ENCODE measurements at places on chromosomes 6 and 20.

DNA sequence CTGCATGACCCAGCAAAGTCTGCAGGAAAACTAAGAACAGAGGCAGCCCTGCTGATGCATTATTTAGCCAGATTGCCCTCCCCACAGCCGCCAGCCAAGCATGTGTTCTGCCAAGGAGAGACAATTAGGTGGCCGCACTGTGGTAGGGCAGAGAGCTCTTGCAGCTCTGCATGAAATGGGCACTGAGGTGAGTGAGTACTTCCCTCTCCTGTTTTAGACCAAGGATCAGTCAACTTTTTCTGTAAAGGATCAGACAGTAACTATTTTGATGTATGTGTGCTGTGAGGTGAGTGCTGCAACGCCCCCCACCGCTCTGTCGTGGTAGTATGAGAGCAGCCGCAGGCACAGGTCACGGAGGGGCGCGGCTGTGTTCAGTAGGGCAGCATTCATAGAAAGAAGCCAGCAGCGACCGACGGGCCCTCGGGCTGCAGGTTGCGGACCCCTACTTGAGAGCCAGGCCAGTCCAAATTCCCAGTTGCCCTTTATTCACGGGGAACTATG is 23.8 kb upstream of the FAM50B start:
- DNase-seq = no peak

DNA sequence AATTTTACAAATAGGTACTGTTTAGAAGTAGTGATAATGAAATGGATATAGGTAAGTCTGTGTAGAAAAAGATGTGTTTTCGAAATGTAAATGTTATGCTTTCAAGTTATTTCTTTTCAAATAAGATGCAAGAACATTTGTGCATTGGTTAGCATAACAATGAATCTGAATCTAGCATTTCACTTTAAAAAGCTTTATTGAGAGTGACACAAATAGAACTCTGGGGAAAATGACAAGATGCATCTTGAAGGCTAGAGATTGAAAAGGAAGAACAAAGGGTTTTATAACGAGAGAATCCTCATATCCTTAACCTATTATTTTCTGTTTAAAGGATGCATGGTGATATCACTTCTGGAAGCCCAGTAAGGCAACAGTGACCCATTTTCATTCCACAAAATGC is 639.9 kb upstream of the PTCHD4 start:
- no peak for DNase-seq

DNA sequence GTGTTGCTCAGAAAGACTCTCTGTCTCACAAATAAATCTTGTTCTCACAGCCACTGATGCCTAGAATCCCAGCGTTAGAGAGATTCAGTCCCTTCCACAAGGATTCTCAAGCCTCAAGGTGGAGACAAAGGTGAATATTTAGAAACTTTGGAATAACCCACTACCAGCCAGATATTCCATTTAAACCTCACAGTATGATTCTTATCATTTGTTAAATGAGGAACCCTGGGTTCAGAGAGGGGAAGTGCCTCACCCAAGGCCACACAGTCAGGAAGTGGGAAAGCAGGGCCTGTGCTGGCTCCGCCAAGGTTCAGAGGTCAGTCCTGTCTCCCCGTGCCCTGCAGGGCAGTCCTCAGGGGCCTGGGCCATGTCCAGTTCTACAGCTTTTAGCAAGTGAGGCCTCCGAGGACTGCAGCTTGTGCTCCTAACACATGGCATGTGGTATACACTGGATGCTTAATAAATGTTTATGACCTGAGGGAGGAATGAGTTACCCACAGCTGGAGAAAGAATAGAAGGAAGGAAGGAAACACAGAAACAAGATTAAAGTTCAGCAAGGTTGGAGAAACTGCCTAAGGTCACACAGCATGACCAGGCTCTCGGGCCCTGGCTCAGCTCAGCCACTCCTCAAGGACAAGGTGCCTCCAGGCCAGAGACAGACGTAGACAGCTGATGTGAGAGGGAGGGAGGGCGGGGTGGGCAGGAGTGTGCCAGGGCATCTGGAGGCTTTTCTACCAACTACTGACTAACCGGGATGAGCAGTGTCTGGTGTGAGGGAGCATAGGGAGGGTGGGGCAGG is 3.9 kb upstream of the TGM2 start:
- no peak for DNase-seq

- no peak for DNase-seq
These were observed 258.8 kb downstream of the SMOC2 start for GRCh38 chr6:168699631-168700295.

- no peak for DNase-seq
These were observed 61.9 kb downstream of the GPR6 start for GRCh38 chr6:110039981-110040383.

- no peak for DNase-seq
These were observed 20.0 kb upstream of the ZNFX1 start for GRCh38 chr20:49297605-49298530.

- DNase-seq = no peak
These were observed 81.0 kb upstream of the ASF1A start for GRCh38 chr6:118812970-118813369.

GRCh38 chr6:84762220-84763002 is 2.0 kb downstream of the TBX18 start:
- DNase-seq = no peak

GRCh38 chr6:164693944-164694343 is 615.5 kb downstream of the C6orf118 start:
- no peak for DNase-seq

- no peak for DNase-seq
These were observed 212.0 kb upstream of the SGK1 start for GRCh38 chr6:134529921-134530320.
